OCI-LY7 (cell line): ENCODE measurements at places on chromosomes 7 and 10. TPM values are rescaled to one million over a fixed set of nuclear protein-coding genes. Genes with fewer than 3 reads are reported as not detected.

- no peak for DNase-seq
Measured at GRCh38 chr10:89042562-89042961, 52.0 kb downstream of the FAS start.

Gene ASZ1
- not detected in 2 replicates for total RNA-seq

DNA sequence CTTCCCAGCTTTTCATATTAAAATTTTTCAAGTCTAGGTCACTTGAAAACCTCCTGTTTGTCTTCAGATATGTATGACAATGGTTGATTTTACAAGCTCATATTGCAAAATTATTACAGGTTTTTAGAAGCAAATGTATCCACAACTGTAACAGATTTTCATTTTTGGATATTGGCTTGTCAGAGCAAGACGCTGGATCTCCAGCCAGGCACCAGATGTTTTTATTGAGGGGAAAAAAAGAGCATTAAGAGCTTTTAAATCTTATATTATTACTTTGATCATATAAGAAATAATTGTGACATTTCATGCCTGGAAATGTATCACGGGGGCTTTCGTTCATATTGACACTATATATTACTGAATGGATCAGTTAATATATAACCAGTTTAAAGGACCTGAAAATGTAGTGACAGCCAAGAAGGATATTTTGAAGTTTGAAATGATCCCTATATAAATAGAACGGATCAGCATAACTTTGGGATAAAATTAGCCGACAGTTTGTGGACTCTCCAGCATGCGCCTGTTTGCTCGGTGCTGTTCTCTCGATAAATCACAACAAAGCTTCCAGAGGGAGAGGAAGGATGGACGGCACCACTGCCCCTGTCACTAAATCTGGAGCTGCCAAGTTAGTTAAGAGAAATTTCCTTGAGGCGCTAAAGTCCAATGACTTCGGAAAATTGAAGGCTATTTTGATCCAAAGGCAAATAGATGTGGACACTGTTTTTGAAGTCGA lies at the start of gene ASB4:
ASB4 (plus strand) TSS at position 553 of the 733 bp plus-strand sequence; CDS start at position 582, 29 bp downstream.
- DNase-seq = no peak

Gene EN2
- not detected in 2 replicates for total RNA-seq

DNA sequence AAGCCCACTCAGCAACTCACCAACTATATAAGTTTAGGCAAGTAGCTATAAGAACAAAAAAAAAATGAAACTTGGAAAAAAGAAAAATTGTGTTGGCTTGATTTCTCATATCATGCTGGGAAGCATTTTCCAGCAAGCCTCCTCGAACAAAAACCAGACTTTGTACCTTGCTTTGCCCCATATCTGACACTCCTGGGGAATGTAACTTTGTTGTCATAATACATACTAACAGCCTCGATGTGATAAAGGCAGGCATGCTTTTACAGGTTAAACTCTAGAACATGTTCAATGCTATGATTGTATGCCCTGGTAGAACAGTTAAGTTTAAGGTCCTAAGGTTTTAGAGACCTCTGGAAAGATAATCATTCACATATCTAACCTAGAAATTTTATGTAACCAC lies 11.6 kb downstream of the CFAP43 start:
- no peak for DNase-seq

GRCh38 chr10:78021201-78021600 lies 8.1 kb downstream of the POLR3A start:
- no peak for DNase-seq

Gene LRRN3
- total RNA-seq = not detected in 2 replicates
